Dermis microvascular lymphatic vessel endothelial cell (primary cell): ENCODE measurements at places on chromosomes 1 and 21.

DNA sequence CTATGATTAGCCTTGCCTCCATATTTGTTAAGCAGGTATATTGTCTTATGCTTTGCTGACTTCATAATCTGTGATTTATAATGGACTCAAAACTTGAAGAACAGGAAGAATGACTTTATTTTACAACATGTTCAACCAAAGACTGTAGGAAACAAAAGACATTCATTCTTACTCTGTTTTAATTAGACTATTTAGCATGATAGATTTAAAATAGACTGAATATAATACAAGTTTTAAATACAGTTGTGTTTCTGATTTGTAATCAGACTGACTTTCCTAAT lies 63.1 kb downstream of the CDC14A start:
- no peak for DNase-seq

GRCh38 chr1:15189692-15190370 lies 36.3 kb downstream of the TMEM51 start:
- no peak for DNase-seq

GRCh38 chr1:99173282-99173681 lies 91.0 kb upstream of the PLPPR4 start:
- DNase-seq, result no peak

DNA sequence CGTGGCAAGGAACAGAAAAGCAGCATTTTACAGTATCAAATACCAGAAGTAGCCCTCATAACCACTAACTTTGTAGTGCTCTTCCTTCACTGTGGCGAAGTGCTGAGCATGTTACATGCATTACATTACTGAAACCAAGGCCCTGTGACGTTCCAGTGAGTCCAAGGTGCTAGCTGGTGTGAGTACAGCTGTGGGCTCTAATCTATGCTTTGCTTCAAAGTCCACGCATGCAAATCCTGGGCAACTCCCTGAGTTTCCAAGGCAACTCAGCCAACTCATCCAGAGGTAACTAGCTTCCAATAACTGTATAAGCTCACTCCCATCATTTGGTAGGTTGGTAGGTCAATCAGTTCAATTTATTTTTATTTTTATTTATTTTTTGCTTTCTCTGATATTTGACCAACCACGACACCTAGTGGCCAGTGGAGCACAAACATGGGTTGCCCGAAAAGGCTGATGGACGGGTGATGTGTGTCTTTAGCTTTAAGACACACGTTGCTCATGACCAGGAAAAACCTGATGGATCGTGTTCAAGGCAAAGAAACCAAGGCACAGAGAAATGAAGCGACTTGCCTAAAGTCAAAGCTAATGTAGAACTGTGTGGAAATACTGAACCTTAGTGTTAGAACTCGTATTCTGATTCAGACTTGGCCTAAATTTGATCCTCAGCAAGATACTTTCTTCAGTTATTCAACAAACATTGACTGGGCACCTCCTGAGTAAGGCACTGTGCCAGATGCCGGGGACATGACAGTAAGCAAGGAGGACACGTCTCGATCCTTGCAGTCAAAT lies 73.0 kb downstream of the GNG12 start:
- peak; percentile 71 for DNase-seq

- DNase-seq, result no peak
Observed at GRCh38 chr1:228293393-228293792, 85.5 kb downstream of the OBSCN start.

DNA sequence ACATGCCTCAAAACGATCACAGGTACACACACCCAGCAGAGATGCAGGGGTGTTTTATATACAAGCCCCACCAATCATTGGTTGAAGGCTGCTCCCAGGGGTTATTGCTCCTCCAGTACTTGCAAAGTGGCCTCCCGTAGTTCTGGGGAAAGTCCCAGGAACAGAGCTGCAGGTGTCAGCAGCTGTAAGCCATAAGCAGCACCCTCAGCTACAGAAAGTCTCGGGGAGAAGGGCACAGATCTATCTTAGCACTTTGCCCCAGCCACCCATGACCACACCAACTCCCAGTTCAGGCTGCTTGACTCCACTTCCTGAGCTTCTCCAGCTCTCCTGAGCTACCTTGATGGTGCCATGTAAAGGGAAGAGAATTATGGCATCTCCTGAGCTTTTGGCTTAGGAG lies 222.7 kb upstream of the GJB5 start:
- no peak for DNase-seq

GRCh38 chr1:205632669-205633169 lies 908 bp upstream of the ELK4 start:
- no peak for DNase-seq

DNA sequence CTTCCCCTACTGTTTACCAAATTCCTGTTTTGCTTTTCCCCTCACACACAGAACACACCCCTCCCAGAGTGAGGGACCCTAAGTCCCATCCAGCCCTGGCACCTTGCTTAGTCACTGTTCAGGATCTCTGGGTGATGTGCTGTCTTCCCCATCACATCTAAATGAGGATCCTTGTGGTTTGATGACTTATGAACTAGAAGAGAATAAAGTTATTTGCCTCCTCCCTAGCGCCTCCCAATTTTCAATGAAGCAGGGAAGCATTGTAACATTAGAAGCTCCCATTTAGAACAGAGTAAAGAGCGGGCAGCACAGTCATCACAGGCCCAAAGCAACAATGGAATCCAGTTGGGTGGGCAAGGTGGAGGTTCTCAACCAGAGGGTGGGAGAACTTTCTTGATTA lies 27.0 kb downstream of the DISC1 start:
- no peak for DNase-seq

- no peak for DNase-seq
Observed at GRCh38 chr1:233333086-233333485, 5.6 kb downstream of the MAP3K21 start.

GRCh38 chr1:47865881-47866535 lies 131.2 kb downstream of the TRABD2B start:
- no peak for DNase-seq

GRCh38 chr1:94927405-94928175 lies 680 bp upstream of the CNN3 start:
- DNase-seq, result peak; percentile 37

GRCh38 chr1:171112119-171112518 lies 21.4 kb downstream of the FMO3 start:
- no peak for DNase-seq

GRCh38 chr1:23555270-23555985 lies 3.9 kb downstream of the ID3 start:
- DNase-seq, result no peak

DNA sequence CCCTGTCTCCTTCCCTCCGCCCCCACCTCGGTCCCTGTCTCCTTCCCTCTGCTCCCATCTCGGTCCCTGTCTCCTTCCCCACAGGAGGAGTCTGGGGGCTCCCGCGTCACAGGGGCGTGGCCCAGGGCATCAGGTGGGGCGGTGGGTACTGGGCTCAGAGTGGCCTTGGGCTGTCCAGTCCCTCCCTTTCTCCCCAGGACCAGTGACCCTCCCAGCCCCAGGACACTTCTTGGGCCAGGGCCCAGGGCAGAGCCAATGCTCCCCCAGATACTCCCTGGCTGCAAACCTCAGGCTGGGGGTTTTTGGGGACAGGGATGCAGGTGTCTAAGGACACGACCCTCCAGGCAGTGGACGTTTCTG lies 6.8 kb upstream of the RNF223 start:
- DNase-seq, result no peak

DNA sequence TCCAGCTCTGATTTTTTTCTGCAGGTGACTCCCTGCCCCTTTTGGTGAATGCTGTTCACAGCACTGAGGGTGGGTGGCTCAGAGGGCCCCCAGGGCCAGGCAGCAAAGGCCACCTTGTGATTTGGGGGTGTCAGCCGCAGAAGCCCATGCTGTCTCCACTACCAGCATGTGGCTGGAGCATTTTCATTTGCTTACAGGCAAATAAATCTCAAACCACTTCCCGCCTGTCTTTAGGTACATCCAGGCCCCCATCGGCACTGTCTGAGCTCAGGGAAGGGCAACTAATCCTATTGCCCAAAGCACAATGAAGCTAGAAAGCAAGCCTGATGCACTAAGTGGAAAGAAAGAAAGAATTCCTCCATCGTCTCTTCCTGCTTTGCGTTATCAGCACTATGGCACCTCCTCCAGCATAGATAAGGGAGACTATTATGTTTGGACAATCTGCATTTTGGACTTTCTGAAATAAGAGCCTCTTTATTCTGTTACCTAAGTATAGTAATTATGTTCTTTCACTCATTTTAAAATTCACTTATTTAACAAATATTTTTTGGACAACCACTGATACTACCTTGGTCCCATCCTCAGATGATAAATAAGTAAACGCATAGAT lies 100.5 kb upstream of the TLR5 start:
- no peak for DNase-seq

GRCh38 chr1:6424619-6425593 lies at the start of gene ESPN:
ESPN (plus strand) TSS chr1:6424776; CDS start chr1:6424956, 180 bp downstream.
- DNase-seq, result peak; percentile 41

GRCh38 chr1:206660136-206660535 lies 24.6 kb upstream of the MAPKAPK2 start:
- DNase-seq, result no peak

DNA sequence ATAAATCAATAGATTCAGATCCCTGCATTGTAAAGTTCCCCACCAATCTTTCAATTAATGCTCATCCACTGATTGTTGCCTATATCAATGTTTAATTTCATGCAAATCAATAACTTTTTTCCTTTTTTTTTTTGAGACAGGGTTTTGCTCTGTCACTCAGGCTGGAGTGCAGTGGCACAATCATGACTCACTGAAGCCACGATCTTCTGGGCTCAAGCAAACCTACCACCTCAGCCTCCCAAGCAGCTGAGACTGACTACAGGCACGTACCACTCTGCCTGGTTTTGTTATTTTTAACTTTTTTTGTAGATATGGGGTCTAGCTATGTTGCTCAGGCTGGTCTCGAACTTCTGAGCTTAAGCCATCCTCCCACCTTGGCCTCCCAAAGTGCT lies 25.7 kb downstream of the DIO1 start:
- DNase-seq, result no peak

GRCh38 chr1:227942021-227942715 lies 5.6 kb downstream of the WNT9A start:
- DNase-seq, result no peak

GRCh38 chr1:160251687-160252526 lies 10.4 kb downstream of the DCAF8 start:
- peak; percentile 77 for DNase-seq

DNA sequence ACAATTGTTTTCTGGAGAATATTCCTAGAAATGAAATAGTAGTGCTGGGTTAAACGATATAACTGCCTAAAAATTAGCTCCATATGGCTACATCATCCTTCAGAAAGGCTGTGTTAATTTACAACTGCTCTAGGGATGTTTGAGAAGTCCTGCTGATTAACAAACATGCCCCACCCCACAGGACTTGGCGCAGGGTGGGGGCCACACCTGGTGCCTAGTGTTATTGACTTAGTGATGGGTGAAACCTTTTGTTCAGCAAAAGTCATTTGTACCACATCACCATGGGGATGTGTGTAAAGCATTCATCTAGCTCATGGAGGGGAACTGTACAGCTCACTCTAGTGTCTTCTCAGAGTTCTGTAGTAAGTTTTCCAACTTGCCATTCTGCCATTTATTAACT lies 492.8 kb downstream of the CAMTA1 start:
- DNase-seq, result no peak

DNA sequence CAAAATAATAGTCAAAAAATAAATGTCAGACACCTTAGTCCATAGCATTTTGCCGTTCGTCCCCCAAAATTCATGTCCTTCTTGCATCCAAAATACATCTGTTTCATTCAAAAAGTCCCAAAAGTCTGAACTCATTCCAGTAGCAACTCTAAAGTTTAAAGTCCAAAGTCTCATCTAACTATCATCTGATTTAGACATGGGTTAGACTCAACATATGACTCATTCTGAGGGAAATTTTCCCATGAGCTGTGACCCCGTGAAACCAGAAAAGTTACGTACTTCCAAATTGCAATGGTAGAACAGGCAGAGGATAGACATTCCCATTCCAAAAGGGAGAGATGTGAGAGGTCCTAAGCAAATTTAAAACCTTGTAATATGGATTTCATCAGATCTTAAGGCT lies 48.6 kb upstream of the CACHD1 start:
- DNase-seq, result no peak

DNA sequence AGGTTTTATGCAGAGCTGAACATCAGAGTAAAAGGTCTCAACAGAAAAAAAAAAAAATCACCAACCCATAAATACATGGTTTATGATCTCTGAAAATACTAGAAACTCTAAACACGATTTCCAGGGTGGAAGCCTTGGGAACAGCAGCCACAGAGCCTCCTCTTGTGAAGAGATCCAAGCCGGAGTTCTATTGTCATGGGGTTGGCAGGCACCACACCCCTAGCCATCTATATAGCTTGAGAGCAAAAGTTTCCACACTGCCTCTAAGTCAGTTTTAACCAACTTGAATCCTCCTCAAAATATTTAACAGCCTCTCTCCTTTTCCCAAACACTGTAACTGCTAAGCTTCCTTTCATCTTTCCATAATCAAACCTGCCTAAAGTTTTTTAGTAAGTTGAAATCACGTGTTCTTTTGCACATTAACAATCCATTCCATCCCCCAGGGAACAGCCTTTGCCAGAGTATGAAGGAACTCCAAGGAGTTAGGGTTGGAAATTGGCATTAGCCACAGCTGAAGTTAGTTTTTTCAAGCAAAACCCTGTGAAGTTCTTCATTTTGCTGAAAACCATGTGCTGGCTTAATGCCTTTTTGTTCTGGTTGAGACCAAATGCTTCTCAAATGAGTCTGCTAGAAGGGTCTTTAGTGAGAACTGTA lies 13.8 kb upstream of the SEC16B start:
- no peak for DNase-seq

GRCh38 chr1:200873116-200873670 lies 412 bp downstream of the GPR25 start:
- DNase-seq, result peak; percentile 25
